ENCODE measurements at places on chromosomes 16 and 17.

DNA sequence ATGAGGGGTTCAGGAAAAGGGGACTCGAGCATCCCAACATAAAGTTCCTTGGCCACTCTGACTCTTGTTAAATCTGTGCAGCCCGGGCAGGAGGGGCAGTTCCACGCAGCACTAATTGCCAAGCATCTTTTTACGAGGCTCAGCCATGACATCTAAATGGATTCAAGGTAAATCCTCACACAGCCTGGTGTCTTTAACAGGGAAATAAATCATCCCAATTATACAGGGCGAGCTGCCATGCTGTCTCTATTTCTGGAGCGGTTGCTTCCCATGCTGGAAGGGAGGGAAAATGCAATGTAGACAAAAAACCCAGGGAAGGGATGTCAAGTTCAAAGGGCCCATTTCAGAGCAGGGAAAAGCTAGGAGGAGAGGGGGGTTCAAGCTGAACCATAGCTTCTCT, 110.0 kb downstream of the GAS7 start:
- no peak for DNase-seq

DNA sequence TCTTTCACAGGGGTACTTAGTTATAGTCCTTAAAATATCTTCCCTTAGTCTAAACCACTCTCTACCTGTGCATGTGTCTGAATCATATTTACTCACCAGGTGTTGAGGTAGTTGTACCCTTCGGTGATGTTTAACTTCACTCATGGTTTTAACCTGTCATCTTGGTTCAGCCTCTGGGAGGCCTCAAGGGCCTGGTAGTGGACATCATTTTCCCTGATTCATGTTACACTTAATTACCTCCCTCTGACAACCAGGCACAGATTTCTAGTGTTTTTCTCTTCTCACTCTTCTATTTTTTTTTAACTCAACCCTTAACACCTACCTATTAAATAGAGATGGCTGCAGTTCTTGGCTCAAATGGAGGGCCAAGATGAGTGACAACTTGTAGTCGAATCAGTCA, 505.4 kb downstream of the TMEM114 start:
- DNase-seq = no peak

DNA sequence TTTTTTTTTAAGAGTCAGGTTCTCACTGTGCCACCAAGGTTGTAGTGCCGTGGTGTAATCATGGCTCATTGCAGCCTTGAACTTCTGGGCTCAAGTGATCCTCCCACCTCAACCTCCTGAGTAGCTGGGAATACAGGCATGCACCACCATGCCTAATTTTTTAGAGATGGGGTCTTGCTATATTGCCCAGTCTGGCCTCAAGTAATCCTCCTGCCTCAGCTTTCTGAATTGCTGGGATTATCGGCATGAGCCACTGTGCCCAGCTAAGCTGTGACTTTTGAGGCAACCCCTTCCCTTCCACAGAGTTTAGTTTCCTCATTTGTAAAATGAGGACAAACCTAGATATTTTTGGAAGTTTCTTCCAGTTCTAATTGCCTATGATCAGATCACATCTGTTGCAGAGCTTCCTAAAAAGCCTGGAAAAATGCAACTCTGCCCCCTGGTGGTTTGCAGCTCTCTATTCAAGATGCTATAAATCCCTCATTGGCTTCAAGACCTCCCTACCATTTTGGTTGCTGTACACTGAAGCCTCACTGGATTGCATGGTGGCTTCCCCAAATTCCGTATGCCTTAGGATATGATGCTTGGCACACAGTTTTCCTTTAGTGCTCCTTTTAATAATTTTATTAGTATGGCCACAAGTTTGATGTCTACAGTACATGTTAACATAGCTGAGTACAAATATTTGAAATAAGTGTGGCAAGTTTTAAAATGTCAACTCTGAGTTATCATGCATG, 19.3 kb downstream of the GDE1 start:
- DNase-seq = peak; percentile 59

DNA sequence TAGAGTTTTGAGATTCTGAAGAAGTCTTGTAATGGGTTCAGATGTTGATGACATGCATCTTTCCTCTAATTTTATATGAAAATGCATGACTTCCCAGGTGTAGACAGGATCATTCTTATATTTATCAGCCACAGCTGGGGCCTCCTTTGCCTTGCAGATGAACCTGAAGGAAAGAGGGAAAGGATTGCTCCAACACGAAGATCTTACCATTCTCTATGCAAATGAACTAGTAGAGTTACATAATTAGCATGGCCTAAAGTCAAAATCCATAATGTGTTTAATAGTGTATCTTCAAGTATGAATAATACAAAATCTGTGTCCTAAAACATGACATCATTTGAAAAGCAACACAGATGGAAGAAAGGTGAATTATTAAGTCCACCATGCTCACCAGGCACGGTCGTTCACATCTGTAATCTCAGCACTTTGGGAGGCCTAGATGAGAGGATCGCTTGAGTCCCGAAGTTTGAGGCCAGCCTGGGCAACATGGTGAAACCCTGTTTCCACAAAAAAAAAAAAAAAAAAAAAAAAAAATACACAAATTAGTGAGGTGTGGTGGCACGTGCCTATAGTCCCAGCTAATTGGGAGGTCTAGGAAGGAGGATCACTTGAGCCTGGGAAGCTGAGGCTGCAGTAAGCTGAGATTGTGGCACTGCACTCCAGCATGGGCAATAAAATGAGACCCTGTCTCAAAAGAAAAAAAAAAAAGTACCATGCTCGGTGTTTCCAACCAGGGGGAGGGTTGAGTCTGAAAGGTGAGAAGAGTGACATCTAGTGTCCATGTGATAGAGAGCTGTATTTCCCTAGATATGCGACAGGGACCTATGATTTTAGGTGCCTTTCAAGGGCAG, 6.3 kb downstream of the VWA3A start:
- no peak for DNase-seq
